ENCODE measurements at places on chromosomes 2 and 18.

- no peak for DNase-seq
These were observed 3.3 kb upstream of the TANC1 start for GRCh38 chr2:158965107-158965506.

GRCh38 chr2:20726913-20727312 lies 60.0 kb downstream of the GDF7 start:
- DNase-seq = no peak

DNA sequence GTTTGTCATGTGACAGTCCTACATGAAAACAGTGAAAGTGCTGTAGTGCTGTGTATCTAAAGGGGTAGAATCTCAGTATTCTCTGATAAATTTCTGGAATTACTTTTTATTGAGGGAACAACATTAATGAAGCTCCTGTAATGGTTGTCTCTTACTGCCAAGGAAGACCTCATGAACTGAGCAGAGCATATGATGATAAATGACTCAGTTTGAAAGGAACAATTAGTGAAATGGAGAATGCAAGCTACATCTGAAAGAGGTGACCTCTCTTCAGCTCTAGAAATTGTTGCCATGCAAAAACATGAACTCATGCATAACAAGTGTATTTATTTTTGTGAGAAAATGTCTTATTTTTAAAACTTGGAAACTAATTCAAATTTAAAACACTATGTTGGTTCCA lies 93.6 kb downstream of the SCN9A start:
- DNase-seq = no peak

DNA sequence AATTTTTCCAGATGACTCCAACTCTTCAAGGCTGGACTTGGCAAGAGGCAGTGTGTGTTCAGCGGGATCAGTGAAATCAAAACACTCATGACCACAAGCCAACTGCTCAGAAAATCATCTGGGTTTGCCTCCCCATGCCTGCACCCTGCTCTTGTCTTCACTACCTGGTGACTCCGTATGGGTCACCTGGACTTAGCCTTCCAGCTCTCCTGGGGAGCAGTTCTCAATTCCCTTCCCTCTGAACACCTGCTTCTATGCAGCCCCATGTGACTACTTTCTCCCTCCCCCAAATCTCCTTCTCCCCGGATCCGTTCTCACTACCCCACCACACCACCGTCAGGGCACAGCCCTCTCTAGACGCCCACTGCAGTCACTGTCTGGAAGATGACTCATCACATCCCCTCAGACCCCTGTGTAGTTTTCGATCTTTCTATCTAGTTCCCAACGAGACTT lies 130.2 kb upstream of the ID2 start:
- DNase-seq = no peak

- no peak for DNase-seq
These were observed 896.2 kb downstream of the CCDC85A start for GRCh38 chr2:57080035-57080434.
